Uterine smooth muscle cell (primary cell): ENCODE measurements at places on chromosomes 3 and 15. TPM values are rescaled to one million over a fixed set of nuclear protein-coding genes. Genes with fewer than 3 reads are reported as not detected.

Gene PRSS50
- total RNA-seq: 0.12 TPM in 1 of 2 replicates, not detected in the other

Gene THBS1
- 214 and 454 TPM in 2 replicates for total RNA-seq

Gene CHRFAM7A
- total RNA-seq: 1.00 and 1.4 TPM in 2 replicates

Gene FANCD2OS
- total RNA-seq: not detected in 2 replicates

Gene VILL
- total RNA-seq: 5.3 and 7.9 TPM in 2 replicates

Gene CLRN1
- total RNA-seq: not detected in 2 replicates

Gene THAP10
- 2.0 and 4.6 TPM in 2 replicates for total RNA-seq
